ENCODE measurements at places on chromosomes 3 and 15.

DNA sequence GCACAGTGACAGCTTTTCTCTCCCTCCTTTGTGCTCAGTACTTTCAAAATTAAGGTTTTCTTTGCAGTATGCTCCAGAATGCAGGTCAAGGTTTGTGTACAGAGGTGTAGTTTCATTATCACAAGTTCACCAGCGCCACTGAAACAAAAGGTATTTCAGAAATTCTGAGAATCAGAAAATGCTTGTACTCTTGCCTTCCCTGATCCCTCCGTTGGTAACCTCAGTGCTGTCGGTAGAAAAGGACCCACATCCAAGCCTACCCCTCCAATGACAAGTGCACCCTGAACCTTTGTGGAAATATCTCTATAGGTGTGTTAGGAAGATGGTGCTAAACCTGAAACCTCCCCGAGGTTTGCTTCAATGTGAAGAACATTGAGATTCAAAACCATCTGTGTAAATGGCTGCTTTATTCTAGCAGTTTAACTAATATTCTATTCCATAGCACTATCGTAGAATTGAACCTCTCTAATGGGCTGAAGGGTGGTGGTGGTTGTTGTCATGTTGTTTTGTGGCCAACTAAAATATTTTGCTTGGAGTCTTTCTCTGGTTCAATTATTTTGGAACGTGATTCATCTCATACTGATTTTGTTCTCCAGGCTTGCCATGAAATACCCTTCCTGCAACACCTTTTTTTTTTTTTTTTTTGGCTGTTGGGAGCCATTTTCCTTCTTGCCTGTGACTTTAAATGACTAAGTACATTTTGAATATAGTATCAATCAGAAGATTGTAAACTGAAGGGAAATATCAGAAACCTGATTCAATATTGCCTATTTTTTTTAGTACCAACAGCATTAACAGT lies 20.7 kb downstream of the ZBTB38 start:
- no peak for DNase-seq

DNA sequence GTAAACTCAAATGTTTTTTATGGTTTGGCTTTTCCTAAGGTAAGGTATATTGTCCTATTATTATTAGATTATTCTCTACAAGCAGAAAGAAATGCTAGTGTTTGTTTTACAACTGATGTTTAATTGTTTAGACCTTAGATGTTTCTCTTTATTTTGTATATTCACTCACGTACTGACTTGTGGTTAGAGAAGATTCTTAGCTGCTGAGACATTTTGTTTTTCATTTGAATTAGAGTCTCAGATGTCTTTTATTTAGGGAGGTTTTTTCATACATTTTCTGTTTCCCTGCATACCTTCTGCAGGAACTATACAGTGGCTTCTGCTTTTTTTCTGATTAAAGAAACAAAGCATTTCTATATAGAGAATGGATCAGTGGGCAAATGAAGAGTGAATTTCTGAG lies 110.9 kb downstream of the MYRIP start:
- peak; percentile 11 for DNase-seq

DNA sequence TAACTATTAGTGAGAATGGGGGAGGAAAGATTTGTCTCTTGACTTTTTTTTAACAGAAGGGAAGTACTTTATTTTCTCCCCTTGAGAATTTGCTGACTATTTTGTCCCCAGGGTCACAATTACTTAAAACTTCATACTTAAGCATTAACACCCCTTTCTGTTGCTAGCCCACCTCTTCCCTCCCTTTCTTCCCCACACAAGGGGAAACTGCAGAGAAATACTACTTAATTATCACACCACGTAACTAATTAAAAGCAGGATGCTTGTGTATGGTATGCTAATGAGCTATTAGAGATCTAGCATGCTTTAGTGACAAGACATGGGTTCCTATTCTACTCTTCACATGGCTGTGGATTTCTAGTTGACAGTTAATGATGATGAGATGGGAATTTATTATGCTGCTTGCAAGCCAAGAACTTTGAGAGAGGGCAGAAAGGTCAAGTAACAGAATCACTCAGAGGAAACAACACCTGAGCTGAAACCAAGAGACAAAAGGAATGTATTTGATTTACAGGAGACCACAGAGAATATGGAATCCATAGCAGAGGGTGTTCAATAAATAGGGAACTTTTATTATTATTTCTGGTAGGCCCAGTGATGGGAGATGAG lies 179.2 kb downstream of the LSAMP start:
- no peak for DNase-seq

DNA sequence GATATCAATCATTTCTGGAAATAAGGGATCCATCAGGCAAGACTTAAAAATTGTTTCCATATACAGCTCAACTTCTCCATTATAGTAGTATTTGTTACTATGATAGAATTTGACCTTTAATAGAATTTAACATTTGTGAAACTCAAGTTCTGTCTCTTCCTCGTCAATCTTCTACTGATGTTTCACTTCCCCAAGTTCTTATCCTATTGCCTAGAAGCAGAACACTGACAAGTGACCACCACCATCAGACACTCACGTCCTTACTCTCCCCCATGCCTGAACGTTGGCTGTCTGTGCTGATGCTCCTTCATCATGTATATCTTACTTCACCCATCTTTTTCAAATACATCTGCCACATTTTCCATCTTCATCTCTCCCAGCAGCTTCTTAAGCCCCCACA lies 26.6 kb upstream of the TAFA4 start:
- DNase-seq, result no peak

GRCh38 chr3:52143156-52143555 lies 11.1 kb downstream of the POC1A start:
- DNase-seq, result no peak

GRCh38 chr3:34264337-34265041 lies 466.1 kb downstream of the PDCD6IP start:
- peak; percentile 14 for DNase-seq

GRCh38 chr3:171277456-171278298 lies 182.5 kb downstream of the TNIK start:
- DNase-seq, result no peak

GRCh38 chr3:12486916-12487315 lies 2.6 kb downstream of the TSEN2 start:
- no peak for DNase-seq

DNA sequence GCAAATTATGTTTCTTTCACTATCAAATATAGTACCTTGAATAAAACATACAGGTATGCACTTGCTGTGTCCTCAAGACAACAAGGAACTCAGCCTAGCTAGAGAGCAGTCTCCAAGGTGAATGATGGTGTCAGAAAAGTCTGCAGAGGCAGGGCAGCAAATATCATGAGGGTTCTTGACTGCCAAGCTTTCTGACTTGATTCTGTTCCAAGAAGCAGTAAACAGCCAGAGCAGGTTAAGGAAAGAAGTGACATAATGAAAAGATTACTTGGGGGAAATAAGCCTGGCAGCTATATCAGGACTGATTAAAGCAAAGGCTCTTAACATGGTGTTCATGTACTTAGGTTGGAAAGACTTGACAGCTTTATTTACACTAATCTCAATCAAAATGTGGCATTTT lies 192.2 kb upstream of the GADL1 start:
- DNase-seq, result no peak

DNA sequence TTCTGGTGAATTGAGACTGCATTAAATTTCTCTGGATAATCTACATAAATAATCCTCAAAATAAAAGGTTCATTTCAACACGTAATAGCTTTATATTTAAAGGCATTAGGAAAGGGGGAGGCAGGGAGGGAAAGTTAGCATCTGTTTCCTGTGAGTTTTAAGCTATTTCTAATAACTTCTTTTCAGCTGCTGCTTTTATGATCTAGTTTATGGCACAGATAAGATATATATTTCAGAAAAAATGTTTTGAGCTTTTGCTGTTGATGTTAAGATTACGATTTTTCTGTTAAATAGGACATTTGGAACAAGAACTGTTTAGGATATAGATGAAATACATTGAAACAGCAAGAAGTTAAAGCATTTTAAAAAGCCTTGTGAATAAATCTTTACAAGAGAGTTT lies 30.0 kb downstream of the UBE2E1 start:
- no peak for DNase-seq

DNA sequence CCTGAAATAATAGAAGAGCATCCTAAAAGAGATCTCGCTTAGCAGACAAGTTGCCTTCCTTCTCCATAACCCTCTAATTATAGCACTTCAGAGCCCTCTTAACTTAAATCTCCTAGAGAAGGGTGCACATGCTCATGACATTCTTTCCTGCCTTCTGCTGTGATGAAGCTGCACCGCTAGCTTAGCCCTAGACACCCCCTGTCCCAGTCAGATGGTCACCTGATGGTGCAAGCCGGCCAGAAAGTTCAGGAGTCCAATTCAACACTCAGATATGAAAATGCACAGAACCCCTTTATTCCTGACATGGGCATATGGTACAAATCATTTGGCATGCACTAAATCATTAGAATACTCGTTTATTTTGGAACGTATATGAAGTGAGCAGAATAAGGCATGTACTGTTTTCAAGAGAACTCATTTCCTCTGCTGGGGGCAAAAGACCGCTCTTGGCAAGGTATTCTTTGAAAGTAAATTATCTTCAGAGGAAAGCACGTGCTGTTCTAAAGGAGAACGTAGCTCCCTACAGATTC lies 420.4 kb upstream of the PROK2 start:
- no peak for DNase-seq

Measured in fibroblast of skin of right quadriceps (primary cell).